Heart left ventricle (tissue), 16 donors: ENCODE measurements at places on chromosomes 1 and 21. TPM values are rescaled to one million over a fixed set of nuclear protein-coding genes. Genes with fewer than 3 reads are reported as not detected.

Gene MAN1C1
- 13.9 TPM for total RNA-seq

Gene C1orf56
- total RNA-seq: 7.1 TPM

GRCh38 chr1:186812570-186812969 is 16.2 kb upstream of the PLA2G4A start:
- DNase-seq: no peak

GRCh38 chr1:95534985-95535384 is 301.0 kb downstream of the RWDD3 start:
- DNase-seq: no peak

- no peak for DNase-seq
Measured at GRCh38 chr1:231383159-231383860, 38.8 kb downstream of the EGLN1 start.

GRCh38 chr1:15851210-15852035 is 3.9 kb downstream of the SPEN start:
- no peak for DNase-seq

- DNase-seq: peak; percentile 35
Measured at GRCh38 chr1:1079408-1080121, 5.5 kb upstream of the RNF223 start.

DNA sequence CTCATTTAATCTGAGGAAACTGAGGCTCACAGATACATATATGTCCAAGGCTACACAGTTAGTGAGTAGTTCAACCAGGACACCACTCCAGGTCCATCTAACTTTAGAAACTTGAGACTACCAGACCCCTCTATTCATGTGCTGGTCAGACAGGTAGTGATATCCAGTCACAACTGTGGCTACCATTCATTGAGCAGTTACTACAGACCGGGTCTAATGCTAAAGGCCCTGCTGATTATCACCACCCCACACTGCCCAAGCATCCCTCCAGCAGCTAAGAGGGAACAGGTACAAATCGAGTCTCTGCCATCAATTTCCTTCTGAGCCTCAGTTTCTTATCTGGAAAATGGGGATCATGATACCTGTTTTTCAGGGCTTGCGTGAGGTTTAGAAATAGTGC is 5.3 kb downstream of the HPCA start:
- DNase-seq: no peak
